Stimulated activated CD8-positive, alpha-beta memory T cell treated with anti-CD3 and anti-CD28 coated beads, Interleukin-15, amount 100 ng/mL, for 48 hours (primary cell): ENCODE measurements at places on chromosomes 3 and 15.

- no peak for DNase-seq
These were observed 1.6 kb upstream of the CHST13 start for GRCh38 chr3:126522363-126522788.

- DNase-seq: no peak
These were observed 21.2 kb downstream of the CCR8 start for GRCh38 chr3:39350714-39351113.

GRCh38 chr15:62150445-62150844 is 14.6 kb downstream of the C2CD4B start:
- no peak for DNase-seq

- no peak for DNase-seq
These were observed 15.5 kb upstream of the BCHE start for GRCh38 chr3:165852711-165853110.

DNA sequence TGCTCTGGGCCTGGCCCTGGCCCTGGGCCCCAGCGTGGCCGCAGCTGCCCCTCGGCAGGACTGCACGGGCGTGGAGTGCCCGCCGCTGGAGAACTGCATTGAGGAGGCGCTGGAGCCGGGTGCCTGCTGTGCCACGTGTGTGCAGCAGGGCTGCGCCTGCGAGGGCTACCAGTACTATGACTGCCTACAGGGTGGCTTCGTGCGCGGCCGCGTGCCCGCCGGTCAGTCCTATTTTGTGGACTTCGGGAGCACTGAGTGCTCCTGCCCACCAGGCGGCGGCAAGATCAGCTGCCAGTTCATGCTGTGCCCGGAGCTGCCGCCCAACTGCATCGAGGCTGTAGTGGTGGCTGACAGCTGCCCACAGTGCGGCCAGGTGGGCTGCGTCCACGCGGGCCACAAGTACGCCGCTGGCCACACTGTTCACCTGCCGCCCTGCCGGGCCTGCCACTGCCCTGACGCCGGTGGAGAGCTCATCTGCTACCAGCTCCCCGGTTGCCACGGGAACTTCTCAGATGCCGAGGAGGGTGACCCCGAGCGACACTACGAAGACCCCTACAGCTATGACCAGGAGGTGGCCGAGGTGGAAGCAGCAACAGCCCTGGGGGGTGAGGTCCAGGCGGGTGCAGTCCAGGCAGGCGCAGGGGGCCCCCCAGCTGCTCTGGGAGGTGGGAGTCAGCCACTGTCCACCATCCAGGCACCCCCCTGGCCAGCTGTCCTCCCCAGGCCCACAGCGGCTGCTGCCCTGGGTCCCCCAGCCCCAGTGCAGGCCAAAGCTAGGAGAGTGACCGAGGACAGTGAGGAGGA is 21.7 kb downstream of the FBLN2 start:
- DNase-seq: no peak

DNA sequence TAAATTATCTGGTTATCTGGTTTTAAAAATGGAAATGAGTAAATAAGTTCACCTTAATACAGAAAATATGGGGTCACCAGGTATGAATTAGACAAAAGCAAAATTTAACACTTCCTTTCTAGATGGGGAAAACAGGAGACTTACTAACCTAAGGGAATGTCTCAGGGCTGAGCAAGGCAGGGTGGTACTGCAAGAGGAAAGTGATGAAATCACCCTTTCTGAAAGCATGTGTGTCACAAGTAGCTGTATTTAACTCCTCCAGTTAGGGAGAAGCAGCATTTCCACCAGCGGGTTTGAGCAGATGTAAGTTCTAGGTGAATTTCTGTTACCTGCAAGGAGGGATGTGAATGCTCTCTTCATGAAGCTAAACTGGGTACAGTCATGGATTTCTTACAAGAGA is 629.1 kb downstream of the MECOM start:
- no peak for DNase-seq

DNA sequence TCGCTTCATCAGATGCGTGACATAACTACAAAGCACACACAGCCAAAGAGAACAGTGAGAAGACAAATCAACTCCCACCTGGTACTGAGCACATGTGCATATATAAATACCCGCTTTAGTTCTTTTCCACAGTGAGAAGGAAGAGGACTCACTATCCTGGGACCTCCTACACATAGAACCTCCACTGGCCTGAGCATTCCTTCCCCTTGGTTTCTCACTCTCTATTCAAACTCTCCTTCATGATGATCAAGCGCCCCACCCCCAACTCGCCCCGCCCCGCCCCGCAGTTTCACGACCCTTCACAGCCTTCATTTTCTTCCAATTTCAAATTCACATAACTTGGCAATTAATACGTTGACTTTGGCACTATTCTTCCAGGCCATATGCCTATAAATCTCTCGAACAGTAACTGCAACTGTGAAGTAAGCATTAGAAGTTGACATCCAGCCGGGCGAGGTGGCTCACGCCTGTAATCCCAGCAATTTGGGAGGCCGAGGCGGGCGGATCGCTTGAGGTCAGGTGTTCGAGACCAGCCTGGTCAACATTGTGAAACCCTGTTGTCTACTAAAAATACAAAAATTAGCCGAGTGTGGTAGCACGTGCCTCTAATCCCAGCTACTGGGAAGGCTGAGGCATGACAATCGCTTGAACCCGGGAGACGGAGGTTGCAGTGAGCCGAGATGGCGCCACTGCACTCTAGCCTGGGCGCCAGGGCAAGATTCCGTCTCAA is 1.1 kb downstream of the RPS17 start:
- DNase-seq: no peak

GRCh38 chr15:39786447-39787056 is 3.9 kb upstream of the FSIP1 start:
- DNase-seq: no peak

DNA sequence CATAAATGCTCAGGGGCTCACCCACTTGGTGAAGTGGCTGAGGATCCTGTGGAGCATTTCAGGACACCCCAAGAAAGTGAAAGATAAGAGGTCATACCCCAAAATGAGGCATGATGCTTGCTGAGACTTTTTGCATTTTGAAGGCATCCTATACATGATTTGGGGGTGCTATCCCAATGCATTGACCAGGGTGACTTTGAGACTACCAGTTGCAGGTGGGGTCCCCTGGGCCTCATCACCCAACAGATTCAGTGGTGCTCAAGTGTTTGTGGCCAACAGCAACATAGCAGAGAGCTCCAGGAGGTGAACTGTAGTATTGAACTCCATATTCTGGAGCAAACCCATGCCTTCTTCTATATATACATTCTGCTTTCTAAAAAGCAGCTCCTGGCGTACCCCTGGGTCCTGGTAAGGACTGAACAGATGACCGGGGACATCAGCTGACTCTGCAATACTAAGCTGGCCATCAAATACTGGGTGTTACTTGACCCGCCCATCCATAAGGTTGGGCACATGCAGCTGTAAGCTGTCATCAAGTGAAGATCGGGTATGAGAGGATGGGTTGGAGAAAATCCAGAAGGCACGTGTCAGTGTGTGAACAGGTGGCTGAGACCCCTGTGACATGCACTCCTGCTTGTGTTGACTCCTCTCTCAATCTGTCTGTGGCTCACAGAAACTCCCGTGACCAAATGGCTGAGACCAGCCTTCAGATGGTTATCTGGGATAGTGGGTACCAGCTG is 143.3 kb downstream of the KLF13 start:
- no peak for DNase-seq

- DNase-seq: no peak
These were observed 6.4 kb downstream of the MAPKBP1 start for GRCh38 chr15:41780727-41781126.

DNA sequence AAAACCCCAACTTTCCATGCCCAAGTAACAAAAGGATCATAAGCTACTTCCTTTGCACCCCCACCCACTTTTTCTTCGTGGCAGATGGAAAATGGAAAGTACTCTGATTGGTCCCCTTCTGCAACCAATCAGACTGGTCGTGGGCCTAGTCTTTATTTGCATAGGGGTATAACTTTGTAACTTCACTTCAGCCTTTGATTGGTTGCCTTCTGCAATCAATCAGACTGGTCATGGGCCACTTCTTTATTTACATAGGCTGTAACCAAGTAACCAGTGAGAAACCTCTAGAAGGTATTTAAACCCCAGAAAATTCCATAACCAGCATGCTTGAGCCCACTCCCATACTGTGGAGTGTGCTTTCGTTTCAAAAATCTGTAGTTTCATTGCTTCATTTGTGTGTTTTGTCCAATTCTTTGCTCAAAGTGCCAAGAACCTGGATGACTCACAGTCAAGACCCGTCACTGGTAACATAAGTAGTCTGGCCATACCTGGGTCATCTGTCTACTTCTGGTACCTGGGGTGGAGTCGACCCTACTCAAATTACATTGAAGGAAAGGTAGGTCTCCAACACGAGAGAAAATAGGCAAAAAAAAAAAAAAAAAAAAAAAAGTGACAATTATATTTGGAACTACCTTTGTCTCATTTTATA is 41.9 kb downstream of the CMTM8 start:
- no peak for DNase-seq

GRCh38 chr15:93826790-93827189 is 404.6 kb upstream of the MCTP2 start:
- no peak for DNase-seq

- no peak for DNase-seq
These were observed 25.2 kb downstream of the ARPP21 start for GRCh38 chr3:35664460-35664919.

DNA sequence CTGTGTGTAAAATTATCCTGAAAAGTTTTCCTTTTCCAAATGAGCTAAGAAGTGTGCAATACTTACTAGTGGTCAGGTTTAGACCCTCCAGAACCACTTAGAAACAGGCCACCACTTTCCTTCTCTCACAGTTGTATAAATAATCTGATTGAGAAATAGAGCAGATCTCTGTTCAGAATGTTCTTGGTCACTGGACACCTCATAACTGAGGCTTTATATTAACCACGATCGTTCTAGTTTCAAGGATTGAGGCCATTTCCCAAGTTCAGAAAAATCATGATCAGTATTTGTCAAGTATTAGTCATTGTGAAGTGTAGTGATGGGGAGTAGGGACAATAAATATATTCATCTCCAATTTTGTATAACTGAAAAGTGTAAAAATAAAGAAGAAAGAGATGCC is 1.0 kb upstream of the MAP3K13 start:
- DNase-seq: no peak

GRCh38 chr15:55824857-55825613 is 82.1 kb upstream of the PRTG start:
- DNase-seq: no peak

DNA sequence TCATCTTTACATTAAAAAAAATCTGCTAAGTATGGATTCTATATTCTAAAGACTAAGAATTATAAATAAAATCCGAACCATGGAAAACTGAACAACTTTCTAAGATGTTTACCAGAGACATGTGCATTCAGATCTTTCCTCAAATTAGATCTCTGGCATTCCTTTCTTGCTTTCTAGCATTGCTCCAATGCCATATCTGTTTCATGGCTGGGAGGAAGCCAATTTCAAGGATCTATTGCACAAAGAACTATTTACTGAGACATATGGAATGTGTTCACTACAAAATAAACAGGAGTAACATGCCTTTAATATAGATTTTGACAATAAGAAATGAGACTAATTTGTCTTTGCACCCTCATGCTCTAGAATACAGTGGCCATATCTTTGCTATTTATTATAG is 45.1 kb upstream of the NANOGP8 start:
- no peak for DNase-seq

GRCh38 chr3:55797084-55797483 is 310.0 kb upstream of the WNT5A start:
- no peak for DNase-seq

GRCh38 chr3:127911421-127911931 is 3.6 kb upstream of the KBTBD12 start:
- DNase-seq: no peak

DNA sequence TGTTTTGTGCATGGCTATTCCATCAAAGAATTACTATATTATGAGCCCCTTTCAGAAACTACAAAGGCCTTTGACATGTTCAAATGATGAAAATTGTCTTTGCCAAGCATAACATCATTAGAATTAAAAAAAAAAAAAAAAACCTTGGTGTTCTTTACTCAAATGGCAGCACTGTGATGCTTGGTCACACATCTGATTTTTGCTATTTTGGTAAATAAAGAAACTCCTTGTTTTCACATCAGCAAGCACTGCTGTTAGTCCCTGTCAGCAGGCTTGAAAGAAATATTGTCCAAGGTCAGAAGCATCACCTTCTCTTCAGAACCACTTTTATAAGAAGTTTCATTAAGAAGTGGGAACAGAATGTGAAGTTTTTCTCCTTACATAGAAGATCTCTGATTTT is 537.3 kb downstream of the MFSD1 start:
- no peak for DNase-seq

GRCh38 chr3:173397161-173398110 is at the start of gene NLGN1:
TSS of gene NLGN1 (plus strand) at chr3:173397744.
- no peak for DNase-seq

GRCh38 chr3:24490151-24490550 is 4.5 kb downstream of the THRB start:
- no peak for DNase-seq

DNA sequence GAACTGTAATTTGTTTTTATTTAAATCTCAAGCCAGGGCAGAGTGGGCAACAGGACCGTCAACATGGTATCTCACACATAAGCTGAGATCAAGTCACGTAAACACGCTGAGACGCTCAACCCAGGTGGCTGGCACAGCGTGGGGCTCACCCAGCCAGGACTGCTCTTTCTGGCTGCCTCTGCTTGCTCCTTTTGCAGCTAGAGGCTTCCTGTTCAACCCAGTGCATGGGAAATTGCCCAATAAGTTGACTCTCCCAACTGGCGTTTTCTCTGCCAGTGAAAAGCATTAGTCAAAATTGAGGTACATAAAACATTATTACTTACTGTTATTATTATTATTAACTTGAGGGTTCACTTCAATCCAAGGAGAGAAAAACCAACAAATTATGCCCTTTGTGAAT is 398.1 kb downstream of the NR2F2 start:
- no peak for DNase-seq

DNA sequence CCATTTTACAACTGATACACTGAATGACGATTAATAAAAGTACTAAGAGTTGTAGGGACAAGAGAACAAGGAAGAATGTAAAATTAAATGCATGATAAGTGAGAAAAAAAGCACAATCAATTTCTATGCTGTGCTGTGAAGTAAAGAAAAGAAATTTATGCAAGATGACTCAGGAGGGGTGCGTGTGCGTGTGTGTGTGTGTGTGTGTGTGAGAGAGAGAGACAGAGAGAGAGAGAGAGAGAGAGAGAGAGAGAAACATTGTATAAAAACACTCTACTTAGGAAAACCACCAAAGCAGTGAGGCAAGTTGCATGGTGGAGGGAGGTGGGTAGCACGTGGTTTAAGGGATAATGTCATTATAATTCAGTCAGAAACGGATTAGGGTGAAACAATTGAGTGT is 580.8 kb upstream of the ALCAM start:
- no peak for DNase-seq

- DNase-seq: no peak
These were observed 12.1 kb downstream of the CSNK1G1 start for GRCh38 chr15:64343841-64344240.

DNA sequence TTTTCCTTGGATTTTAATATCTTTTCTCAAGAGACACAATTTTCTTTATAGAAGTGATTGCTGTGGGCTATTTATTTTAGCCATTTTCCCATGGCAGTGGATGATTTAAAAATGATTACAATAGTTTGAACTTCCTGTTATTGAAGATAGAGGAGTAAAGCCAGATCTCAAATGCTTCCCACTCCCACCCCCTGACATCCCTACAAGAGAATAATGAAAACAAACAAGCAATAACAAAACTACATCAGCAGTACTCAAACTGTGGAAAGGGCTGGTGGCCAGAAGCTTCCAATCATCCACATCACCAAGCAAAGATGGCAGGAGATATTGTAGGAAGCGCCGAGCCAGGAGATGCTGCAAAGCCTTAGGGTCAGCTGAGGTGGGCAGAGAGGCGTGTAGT is 831.1 kb upstream of the NR2F2 start:
- DNase-seq: no peak

GRCh38 chr3:173650596-173650995 is 253.1 kb downstream of the NLGN1 start:
- no peak for DNase-seq

- DNase-seq: no peak
These were observed 22.1 kb upstream of the PRR23E start for GRCh38 chr3:127170814-127171213.
